ENCODE measurements at places on chromosomes 6 and 20.

DNA sequence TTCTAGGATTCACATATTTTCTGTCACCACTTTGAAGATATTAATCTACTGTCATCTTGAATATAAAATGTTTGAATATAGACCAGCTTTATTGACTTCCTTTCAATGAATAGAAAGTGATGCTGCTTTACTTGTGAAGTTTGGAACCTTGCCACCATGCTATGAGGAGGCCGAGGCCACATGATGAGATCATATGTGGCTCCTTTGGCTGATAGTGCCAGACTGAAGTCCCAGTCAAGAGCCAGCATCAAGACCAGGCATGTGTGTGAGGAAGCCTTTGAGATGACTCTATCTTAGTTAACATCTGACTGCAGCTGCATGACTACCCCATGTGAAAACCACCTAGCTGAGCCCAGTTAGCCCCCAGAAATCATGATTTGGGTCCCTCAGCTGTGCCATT is 169.5 kb downstream of the OTOR start:
- DNase-seq = no peak

DNA sequence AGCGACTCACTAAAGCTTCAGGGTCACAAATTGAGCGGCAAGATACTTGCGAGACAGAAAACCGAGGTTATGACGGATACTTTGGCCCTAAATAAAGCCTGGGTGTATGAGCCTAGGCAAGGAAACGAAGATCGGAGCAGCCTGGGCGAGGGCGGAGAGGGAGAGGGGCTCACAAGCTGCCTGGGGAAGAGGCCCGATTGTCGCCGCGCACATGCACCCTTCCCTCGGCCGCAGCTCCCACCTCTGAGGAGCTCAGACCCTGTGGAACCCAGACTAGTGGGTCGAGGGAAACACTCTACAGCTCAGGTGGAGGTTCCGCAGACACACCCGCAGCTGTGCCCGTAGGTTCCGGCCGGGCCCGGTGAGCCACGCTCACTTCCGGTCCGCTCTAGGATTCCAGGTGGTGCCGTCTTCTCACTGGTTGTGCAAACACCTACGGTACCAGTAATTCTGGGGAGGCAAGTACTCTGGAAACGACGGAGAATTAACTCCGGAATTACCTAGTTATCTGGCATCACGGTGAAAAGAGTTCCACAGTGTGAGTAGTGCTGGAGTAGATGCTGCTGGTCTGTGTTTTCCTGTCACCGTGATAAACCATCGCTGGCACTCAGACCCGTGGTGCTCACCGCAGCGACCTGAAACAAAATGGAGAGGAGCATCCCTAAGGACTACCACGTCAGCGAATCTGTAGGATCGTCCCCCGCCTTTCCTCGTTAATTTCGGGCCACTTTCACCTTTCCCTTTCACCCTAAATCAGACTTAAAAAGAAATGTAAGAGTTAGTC is 61.5 kb downstream of the GPX5 start:
- peak; percentile 69 for DNase-seq

DNA sequence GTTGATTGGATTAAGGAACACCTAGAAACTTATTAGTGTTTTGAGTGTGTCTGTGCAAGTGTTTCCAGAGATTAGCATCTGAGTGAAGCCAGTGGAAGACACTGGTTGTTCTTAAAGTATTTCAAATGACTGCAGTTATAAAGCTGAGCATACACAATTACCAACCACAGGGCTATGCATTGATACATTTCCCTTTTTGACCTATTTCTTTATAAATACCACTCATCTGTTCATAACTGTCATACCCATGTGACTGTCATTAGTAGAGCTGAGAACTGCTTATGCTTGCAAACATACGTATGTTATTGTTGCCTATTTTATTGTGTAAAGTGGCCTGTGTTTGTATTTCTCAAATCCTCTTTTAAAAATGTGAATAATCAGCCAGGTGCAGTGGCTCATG is 15.3 kb upstream of the ZC3H12D start:
- no peak for DNase-seq

DNA sequence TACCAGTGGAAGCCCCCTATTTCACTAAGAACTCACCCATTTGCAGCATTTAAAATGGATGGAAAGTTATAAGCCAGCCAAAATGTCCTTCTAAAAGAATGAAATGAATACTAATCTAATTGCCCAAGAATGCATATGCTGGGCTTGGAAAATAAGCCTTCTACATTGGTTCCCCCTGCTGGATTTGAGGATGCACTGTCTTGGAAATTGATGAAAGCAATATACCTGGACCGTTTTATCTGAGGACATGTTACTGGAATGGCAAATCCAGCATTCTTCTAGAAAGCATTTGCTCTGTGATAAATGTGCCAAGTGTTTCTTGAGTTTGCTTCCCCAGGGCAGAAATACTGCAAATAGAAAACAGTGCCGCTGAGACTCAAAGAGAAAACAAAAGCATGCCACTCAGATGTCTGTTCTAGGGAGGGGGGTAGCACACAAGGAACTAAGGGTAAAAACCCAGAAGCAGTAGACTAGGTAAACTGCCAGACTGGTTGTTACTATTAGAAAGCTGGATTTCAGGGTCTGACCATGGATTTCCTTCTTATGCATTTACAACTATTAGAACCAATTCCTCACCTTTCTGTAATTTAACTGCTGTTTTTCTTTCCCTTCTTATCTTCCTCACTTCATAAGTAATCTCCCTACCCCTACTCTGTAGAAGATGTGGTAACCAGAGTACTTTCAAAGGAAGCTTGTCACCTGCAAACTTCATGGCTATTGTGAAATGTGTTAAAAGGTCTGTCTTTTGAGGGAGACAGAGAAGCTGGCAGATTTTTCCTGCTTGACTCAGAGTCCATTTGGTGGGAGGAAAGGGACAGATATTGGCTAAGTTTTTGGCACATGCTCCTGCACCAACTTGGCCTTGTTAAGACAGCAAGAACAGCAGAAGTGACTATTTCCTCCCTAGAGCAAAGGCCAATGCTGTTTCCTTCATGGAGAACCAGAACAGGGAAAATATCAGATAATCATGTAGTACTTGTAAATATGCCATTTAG is 642.6 kb downstream of the KIF16B start:
- no peak for DNase-seq

DNA sequence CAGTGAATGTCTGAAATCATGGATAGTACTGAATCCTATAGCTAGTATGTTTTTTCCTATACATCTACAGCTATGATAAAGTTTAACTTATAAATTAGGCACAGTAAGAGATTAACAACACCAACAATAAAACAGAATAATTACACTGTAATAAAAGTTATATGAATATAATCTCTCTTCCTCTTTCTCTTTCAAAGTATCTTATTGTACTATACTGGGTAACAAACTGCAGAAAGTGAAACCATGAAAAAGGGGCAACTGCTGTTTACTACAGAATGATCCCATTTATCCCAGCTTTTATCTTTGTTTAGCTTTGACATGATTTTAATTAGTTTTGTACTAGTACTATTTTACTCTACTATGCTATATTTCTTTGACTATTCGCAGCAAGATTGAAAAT is 25.8 kb downstream of the ESF1 start:
- DNase-seq = no peak

GRCh38 chr6:29744131-29744530 is 20.9 kb downstream of the HLA-F start:
- DNase-seq = no peak

DNA sequence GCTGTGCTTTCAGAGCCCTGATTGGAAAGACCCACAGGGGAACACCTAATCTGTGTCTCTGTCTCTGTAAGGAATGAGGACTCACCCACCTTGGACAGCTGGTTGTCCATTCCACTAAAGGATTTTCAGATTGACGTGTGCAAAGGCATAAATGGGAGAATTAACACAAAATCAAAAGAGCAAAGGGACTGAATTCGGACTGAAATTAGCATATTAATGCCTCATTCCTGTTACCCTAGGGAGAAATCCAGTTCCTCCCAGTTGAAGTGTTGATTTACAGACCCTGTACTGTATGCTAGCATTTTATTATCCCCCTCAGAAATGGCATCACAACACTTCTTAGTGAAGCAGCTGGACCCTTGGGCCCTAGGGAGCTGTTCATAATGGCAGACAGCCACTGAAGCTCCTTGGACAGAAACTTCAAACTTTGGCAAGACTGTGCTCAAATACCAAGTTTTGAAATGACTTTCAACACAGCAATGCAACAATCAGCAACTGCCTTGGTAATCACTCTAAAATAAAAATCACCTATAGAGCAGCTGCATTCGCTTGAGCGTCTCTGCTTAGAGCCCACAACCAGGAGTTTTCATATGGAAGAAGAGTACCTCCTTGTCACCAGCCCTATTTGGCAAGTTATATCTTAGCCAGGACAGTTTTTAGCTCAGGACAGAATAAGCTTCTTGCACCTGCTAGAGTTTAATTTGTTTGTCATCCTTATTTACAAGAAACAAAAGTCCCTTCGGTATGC is 118.1 kb downstream of the TRDN start:
- no peak for DNase-seq

DNA sequence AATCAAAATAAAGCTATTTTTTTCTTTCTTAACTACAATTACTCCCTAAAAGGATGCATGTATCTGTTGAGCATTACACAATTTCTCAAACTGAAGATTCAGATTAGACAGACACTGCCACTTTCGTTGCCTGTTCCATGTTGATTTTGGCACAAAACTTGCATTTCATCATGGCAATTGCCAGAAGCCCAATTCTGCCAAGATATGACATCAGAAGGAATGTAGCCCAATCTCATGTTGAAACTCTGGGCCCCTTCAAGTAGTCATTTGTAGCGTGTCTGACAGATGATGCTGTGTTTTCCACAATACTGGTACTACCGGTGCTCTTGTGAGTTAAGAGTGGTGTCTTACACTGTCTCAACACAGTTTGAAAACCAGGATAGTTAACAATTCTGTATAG is 705.4 kb downstream of the PTPRT start:
- no peak for DNase-seq

DNA sequence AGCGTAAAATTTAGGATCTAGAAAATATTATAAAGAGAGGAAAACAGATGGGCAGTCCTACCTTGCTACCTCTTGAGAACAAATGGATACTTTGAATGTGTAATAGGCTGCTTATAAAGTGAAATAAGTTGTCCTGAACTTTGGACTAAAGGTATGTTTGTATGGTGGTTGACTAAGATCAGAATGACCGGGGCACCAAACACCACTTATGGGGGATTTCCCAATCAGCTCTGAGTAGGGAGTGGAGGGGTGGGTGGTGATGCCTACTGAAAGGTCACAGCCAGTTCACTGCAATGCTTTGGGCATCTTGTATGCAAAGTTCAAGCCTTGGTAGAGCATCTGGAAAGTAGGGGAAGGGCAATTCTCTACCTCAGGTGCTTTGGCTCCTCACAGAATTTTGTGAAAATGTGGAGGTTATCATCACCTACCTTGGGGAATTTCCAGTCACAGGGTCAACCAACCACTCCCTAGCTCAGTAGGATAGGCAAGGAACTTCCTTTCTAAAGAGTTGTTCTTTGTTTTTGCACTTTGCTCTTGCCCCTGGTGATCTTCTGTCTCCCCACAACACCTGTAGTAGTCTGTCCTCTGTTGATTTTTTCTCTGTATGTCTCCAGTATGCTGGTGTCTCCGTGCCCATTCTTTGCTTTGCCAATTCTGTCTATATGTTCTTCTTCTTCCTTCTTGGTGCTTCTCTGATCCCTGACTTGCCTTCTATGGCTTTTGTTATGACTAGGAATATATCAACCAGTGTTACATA is at the start of gene TRIM31:
Gene TRIM31 (minus strand): TSS at position 88 of the 757 bp plus-strand sequence. CDS start 285 bp downstream, outside the sequence.
- no peak for DNase-seq

GRCh38 chr6:160276126-160276525 is 17.5 kb upstream of the SLC22A2 start:
- DNase-seq = no peak

DNA sequence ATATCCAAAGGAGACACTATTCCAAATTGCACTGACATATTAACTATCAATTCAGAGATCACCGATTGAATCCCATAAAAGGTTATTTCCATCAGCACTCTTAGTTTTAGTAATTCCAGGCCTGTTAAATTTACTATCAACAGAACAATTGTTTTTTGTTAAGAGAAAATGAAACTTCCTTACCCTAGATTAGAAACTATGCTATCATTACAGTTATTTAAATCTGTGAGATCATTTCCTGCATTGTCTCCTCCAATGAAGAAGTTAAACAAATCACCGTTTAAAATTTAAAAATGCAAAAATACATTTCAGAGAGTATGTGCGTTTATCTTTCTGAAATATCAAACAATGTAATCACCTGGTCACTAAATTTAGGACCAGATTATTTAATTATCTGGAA is 57.5 kb downstream of the HIVEP2 start:
- DNase-seq = no peak

GRCh38 chr6:129871221-129871620 is 10.1 kb upstream of the TMEM244 start:
- DNase-seq = no peak

GRCh38 chr6:29045075-29045474 is at the start of gene OR2W1:
OR2W1 (minus strand) TSS chr6:29045175; CDS start chr6:29045175, 0 bp downstream.
- no peak for DNase-seq

DNA sequence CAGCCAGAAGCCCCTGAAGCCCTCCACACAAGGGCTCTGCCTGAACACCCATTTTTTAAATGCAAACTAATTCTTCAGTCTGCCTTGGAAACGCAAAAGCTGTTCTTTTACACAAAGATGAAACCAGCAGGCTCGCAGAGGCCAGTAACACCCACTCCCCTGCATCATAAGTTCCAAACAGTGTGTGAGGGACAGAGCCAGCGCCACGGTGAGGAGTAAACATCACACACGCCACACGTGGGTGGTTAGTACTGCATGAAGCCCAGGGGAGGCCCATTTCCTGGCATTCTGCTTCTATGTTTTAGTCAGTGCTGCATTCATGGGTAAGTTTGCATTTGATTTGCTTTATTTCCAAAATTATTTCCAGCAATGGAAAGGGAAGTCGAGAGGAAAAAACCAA is 217.7 kb upstream of the RIN2 start:
- DNase-seq = no peak

GRCh38 chr6:37060195-37060559 is 54.7 kb downstream of the FGD2 start:
- no peak for DNase-seq

- no peak for DNase-seq
Observed at GRCh38 chr6:64553249-64553786, 917.7 kb downstream of the PHF3 start.

- DNase-seq = no peak
Observed at GRCh38 chr20:61490721-61491120, 238.7 kb downstream of the CDH4 start.

DNA sequence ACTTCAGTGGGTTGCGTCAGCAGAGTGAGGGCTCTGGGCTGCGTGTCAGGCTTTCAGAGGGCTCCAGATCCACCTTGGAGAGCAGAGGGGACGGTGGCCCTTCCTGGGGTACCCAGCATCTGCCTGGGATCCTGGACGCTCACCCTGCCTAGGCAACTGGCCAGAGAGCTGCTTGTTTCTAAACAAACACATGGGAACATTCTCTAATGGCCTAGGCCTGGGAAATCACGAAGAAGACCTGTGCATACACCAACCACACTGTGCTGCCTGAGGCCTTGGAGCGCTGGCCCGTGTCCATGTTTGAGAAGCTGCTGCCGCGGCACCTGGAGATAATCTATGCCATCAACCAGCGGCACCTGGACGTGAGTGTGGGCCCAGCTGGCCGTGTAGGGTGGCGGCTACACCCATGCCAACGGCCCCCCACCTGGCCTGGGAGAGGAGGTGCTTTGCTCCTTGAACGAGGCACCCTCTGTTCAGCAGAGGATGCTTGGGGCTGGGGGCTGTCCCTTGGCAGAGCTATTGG is 32.2 kb downstream of the PYGB start:
- DNase-seq = no peak

- no peak for DNase-seq
Observed at GRCh38 chr20:63177785-63178445, 38.0 kb downstream of the YTHDF1 start.

All from T-helper 1 cell (primary cell).